ENCODE measurements at places on chromosomes 2 and 18. TPM values are rescaled to one million over a fixed set of nuclear protein-coding genes. Genes with fewer than 3 reads are reported as not detected.

The DCDC2C gene
- total RNA-seq: 1.7 TPM

The IL1B gene
- total RNA-seq: 3.1 TPM

The PLB1 gene
- 1.9 TPM for total RNA-seq

The ANKRD30BL gene
- total RNA-seq: 1.7 TPM

The GRP gene
- not detected for total RNA-seq

Measured in umbilical cord (tissue), 2 donors.